NCI-H510A (cell line): ENCODE measurements at places on chromosomes 12 and 14.

DNA sequence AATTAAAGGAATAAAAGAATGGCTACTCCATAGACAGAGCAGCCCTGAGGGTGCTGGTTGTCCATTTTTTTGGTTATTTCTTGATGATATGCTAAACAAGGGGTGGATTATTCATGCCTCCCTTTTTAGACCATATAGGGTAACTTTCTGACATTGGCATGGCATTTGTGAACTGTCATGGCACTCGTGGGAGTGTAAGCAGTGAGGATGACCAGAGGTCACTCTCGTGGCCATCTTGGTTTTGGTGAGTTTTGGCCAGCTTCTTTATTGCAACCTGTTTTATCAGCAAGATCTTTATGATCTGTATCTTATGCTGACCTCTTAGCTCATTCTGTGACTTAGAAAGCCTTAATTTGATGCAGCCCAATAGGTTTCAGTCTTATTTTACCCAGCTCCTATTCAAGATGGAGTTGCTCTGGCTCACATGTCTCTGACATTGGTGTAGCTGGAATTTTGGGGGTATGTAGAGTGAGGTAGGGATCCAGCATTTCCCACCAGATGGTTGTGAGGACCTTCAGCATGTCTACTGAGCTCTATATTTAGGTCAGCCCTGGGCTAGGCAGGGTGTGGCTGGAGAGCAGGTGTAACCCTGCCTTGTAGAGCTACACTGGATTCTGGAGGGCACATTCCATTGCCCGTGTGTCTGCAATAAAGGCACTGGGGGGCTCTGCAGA lies 103.5 kb upstream of the SLC38A2 start:
- DNase-seq = no peak

- no peak for DNase-seq
Measured at GRCh38 chr12:23770202-23770938, 179.1 kb downstream of the SOX5 start.

DNA sequence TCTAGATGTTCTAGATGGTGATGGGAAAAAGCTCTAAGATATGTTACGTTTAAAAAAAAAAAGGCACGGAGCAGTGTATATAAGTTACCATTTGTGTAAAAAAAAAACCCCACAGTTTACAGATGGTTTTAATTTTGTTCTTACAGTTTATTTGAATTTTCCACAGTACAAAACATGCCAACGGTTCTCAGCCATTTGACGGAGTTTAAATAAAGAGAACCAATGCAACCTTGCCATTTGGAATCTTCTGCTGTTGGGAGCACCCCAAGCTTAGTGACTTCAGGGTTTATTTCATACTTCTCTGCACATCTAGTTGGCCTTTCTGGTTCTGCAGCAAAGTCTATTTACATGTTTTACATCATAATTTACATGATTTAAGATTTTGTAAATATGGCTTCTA lies 7.7 kb upstream of the HPD start:
- DNase-seq = no peak

DNA sequence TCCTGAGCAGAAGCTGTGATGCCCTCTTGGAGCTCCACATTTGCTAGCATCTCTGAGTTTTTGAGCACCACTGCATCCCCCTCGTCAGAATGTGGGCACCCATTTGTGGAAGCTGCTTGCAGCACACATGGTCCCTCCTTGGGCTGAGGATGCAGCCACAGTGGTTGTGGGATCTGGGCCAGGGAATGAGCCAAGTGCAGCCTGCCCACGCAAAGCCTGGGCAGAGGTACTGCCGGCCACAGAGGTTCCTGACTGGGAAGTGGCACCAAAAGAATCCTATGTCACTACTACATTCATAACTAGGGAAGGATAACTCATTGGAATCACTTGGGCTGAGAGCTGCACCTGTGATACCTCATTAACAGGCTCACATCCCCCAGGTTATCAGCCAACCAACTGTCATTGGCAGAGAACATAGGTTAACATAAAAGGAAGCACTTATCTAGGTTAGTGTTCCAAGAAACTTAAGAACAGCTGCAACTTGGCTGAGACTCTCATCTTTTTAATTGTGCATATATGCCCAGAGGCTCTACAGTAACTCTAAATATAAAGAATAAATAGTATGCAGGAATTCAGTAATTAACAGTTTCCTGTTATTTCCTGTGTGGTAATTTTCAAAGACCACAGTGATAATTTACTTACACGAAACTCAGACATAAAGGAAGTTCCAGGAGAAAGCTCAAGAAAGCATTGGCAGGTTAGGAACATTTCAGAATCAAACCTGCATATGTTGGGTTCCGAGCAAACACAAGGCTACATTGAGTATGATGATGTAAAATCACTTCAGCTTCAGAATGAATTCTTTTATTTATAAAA lies 145.3 kb downstream of the BCAT1 start:
- DNase-seq = no peak

DNA sequence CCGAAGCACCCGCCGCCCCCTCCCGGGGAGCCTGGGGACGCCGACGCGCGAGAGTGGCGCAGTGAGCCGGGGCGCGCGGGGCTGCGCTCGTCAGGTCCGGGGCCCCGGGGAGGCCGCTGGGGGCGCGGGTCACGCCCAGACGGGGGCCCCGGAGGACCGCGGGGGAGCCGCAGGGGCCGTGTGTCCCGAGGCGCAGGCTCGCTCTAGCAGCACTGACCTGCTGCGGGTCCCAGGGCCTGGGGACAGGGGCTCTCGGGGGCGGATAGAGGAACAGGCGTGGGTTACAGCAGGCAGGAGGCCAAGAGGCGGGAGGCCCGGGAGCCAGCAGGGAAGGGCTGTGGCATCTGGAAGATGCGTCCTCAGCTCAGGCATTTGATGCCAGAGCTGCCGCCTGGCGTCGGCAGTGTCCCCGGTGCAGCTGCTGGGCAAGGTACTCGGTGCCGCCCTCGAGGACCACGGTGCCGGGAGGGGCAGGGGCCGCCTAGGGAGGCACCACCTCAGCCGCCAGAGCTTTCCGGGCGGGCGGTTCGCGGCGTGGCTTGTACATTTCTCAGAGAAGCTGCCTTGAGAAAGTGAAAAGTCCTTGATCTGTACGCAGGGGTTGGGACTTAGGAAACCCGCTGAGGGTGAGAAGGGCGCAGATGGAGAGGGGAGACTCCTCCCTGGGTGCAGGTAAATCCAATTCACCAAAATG lies 1.2 kb downstream of the WNT5B start:
- peak; percentile 42 for DNase-seq

DNA sequence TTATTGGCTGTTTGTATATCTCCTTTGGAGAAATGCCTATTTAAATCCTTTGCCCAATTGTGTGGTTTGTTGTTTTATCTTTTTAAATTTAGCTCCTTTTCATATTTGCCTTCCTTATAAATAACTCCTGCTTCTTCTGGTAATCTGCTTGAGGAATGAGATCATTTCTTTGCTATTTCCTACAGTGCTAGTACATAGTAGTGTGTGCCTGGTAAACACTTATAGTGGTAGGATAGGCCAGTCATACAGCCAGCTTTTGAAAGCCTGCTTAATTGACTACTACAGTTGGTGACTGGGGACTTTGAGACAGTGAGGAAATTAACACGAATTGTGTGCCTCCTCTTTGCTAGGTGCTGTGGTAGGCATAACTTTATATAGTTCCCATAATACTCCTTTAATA lies 68.7 kb downstream of the BORCS5 start:
- no peak for DNase-seq

DNA sequence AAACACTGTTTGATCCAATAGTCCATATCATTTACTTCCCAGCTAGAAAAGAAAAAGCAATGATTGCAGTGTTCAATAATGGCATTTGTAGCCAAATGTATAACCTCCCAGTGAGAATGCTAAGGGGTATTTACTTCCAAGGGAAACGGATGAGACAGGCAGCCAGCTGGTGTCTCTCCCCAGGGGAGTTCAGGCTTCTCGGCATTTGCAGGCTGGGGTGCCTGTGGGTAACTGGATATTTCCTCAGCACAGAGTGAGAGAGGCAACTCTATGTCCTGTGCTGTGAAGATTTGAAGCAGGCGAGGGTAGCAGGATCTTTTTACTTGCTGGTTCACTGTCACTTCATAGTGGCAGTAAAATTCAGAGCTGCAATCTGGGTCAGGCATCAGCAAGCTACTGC lies 1455.6 kb upstream of the TMEM132C start:
- no peak for DNase-seq

DNA sequence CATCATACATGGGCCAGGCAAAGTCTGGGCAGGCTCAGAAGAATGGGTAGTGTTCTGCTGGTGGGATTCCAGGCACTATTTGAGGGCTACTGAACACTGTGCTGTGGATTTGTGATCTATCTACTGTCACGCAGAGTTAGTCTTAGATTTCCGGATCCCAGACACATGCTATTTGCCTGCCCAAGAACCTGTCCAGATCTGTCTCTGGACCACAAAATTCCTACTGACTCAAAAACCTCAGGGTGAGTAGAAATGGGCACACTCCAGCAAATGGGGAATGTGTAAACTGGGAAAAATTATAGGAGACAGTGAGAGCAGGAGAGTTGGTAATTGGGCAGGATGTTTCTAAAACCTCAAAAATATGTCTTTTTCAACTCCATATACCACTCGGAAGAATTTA lies 129.9 kb downstream of the GALC start:
- no peak for DNase-seq

DNA sequence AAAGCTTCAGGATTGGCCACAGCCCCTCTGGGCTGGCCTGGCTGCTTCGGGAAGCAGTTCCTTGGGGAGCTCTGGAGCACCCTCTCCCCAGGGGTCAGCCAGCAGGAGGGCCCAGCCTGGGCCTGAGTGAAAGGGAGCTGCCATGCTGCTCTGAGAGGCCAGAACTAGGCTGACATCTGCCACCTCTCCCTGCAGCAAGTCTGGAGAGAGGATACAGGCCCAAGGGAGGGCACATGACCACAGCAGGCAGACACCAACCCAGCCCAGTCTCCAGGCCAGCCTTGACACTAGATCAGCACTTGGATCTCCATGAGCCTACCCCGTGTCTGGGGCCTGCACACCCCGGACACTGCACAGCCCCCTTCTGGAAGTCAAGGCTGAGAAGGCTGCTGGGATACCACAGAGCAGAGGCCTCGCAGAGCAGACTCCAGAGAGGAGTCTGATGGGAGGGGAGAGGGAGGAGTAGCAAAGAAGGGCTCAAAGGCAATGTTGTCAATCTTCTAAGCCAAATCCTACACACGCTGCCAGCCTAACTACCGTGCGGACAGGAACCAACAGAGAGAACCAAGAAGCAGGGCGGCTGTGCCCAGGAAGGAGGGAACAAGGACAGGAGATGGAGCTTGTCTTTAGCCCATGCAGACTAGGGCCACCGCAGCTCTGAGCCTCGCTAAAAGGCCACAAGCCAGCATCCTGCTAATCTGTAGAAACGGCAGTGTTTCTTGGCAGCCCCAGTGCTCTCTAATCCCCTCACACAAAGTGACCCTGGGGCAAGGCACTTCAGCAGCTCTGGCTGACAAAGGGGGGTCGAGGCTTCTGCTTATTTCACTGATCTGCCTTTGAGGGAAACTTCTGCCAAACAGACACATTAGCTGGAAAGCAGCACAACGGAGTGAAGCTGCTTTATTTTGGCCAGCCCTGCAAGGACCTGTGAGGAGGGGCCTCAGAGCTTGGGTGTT lies 12.9 kb downstream of the COL2A1 start:
- DNase-seq = no peak

DNA sequence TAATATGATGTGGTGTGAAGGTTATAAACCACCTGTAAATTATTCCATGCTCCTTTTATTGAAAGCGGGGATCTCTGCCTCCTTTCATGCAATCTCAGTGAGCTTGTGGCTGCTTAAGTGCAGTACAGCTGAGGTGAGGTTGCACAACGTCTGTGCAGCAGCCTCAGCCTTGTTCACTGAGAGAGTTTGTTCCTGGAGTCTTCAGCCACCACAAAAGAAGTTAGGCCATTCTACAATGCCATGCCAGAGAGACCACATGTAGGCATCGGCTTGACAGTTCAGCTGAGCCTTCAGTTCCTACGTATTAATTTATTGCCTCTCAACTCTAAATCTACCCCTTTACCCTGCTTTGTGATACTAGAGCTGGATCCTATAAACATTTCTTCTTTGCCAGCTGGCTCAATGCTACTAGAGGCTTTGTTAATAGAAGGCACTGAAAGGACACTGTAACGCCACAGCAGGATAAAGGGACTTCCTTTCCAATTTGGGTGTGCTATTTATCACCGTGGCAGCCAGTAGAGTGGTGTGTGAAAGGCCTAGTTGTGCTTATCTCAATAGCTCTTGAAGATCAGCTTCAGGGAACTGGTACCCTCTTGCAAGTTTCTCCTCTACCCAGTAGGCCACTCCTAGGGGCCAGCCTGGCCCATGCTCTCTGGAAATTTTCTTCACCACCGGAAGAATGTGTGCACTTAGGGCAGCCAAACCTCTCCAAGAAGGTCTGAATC lies 337.7 kb downstream of the IPO8 start:
- DNase-seq = no peak

DNA sequence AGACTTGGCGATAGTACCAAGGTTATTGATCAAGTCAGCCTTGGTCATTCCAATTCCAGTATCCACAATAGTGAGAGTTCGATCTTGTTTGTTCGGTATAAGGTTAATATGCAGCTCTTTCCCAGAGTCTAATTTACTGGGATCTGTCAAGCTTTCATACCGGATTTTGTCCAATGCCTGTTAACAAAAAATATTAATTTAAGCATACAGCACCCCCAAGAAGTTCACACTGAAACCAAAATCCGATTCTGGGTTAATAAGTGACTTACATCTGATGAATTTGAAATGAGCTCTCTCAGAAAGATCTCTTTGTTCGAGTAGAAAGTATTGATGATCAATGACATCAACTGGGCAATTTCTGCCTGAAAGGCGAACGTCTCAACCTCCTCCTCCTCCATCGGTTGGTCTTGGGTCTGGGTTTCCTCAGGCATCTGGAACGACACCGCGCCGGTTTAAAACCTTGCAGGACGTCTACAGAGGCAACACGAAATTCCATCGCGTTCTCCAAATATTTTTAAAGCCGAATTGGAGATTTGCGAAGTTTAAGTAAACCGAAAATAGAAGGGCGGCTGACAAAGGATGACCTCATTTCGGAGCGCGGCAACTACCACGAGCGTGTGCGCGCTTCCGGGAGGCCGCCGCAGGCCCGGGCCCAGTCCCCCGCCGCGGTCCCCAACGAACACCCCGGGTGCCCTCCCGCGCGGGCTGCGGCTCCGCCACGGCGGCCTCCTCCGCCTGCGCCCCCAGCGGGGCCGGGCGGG lies 716 bp downstream of the HSP90AA1 start:
- peak; percentile 29 for DNase-seq

DNA sequence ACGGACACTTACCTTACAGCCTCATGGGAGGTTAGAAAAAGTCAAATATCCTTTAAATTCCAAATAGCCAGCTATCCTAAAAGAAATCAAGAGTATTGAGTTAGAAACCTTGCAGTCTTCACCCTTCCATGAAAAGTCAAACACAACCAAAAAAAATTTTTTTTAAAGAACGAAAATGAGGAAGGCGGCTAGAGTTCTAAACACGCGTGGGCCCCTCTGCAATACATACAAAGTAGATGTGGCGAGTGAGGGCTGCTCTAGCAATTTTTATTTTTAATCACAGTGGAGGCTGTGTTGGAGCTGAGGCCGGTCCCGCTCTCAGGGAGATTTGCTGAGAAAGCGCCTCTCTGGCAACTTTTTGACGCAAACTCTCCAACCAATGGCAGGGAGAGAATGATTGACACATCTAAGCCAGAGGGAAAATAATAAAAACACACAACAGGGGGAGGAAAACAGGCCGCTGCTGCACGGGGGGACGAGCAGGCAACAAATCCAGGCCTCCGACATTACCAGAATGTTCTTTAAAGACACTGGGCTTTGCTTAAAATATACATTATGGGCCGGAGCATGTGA lies at the start of gene OTX2:
Gene OTX2 (minus strand): TSS at position 333 of the 573 bp plus-strand sequence. CDS start 5,023 bp downstream, outside the sequence.
- no peak for DNase-seq
